DMS79 treated with DMSO at 0.1 percent for 48 hours (cell line): ENCODE measurements at places on chromosomes 13 and 19.
A peak's percentile ranks its signal among the peaks of the same experiment; 100 is the strongest.

GRCh38 chr13:48571126-48571913, 38.4 kb upstream of the RCBTB2 start:
- DNase-seq: no peak

GRCh38 chr13:37531049-37531448, 67.5 kb downstream of the POSTN start:
- no peak for DNase-seq

- DNase-seq: no peak
Measured at GRCh38 chr19:19077103-19077502, 13.3 kb downstream of the SLC25A42 start.

DNA sequence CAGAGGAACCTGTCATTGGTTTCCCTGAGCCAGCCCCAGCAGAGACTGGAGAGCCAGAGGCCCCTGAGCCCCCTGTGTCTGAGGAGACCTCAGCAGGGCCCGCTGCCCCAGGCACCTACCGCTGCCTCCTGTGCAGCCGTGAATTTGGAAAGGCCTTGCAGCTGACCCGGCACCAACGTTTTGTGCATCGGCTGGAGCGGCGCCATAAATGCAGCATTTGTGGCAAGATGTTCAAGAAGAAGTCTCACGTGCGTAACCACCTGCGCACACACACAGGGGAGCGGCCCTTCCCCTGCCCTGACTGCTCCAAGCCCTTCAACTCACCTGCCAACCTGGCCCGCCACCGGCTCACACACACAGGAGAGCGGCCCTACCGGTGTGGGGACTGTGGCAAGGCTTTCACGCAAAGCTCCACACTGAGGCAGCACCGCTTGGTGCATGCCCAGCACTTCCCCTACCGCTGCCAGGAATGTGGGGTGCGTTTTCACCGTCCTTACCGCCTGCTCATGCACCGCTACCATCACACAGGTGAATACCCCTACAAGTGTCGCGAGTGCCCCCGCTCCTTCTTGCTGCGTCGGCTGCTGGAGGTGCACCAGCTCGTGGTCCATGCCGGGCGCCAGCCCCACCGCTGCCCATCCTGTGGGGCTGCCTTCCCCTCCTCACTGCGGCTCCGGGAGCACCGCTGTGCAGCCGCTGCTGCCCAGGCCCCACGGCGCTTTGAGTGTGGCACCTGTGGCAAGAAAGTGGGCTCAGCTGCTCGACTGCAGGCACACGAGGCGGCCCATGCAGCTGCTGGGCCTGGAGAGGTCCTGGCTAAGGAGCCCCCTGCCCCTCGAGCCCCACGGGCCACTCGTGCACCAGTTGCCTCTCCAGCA, 4.2 kb downstream of the ZNF574 start:
- DNase-seq: no peak

DNA sequence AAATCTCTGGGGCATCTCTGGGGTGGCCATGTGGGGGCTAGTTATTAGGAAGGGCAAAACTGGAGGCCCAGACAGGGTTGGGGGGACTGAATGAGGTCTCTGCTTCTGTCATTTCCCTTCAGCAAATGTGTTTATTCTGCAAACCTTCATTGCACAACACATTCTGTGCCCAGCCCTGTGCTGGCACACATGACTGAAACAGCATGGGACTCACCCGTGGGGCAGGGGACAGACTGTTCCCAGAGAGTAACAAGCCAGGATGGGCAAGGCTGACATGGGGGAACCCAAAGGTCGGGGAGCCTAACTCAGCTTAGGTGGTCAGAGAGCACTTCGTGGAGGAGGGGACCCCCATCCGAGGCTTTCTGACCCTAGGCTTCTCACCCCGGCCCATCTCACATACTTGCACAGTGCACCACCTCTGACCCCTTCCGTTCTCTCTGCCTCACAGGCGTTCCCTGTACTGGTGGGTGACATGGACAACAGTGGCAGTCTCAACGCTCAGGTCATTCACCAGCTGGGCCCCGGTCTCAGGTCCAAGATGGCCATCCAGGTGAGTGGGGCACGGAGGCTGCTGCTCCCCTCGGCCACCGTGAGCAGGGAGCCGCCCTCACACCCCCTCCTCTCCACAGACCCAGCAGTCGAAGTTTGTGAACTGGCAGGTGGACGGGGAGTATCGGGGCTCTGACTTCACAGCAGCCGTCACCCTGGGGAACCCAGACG, 2.4 kb downstream of the TOMM40 start:
- no peak for DNase-seq

- DNase-seq: no peak
Measured at GRCh38 chr19:33465371-33465770, 56.2 kb downstream of the PEPD start.

- no peak for DNase-seq
Measured at GRCh38 chr19:51901860-51902259, 3.0 kb downstream of the ZNF649 start.

- no peak for DNase-seq
Measured at GRCh38 chr19:1624458-1624857, 19.2 kb upstream of the UQCR11 start.

DNA sequence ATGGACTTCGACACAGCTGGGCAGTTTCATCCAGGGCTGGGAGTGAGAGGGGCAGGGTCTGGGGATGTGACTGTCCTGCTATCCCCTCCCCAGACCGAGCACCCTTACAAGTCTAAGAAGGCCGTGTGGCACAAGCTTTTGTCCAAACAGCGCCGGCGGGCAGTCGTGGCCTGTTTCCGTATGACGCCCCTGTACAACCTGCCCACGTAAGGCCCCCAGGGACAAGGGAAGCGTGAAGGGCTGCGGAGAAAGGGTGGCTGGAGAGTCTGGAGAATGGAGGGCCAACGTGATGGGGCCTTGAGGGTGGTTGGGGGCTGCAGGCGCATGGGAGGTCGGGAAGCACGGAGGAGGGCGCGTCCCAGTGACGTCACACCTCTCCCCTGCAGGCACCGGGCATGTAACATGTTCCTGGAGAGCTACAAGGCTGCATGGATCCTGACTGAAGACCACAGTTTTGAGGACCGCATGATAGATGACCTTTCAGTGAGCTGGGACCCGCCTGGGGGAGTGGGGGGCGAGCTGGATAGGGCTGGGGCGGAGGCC, 89.5 kb downstream of the MAP4K1 start:
- no peak for DNase-seq

DNA sequence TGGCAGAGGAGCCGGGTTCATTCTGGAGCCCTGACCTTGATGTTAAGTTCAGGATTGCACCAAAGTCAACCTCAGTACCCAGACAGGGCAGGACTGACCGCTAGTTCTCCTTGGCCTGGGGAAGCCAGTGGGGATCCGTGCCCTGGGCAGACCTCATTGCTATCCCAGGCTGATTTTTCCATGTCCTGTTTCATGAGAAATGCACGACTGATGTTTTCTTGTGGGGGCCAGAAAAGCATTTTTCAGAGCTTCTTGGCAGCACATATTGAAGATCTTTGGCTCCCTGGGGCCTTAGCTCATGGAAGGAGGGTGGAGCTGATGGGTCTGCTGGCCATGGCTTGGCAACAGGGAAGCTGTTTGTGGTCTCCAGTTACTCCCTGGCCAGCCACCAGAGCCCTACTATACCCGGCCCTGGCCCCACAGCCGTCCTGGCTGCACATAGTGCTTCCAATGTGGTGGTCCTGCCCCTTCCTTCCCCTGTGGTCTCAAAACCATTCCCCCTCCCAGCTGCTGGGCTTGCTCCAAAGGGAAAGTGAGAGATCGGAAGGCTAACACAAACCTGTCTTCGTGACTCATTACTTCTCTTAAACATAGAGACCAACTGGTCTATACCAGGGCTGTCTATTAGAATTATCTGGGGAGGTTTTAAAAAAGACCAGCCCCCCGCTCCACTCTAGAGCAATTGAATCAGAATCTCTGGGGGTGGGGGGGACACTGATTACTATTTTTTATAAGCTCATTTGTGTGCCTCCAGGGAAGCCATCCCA, 11.2 kb downstream of the IL17D start:
- DNase-seq: no peak

GRCh38 chr19:5338656-5339197, 1.9 kb downstream of the PTPRS start:
- peak; percentile 46 for DNase-seq

GRCh38 chr13:44698066-44698465, 121.9 kb upstream of the TSC22D1 start:
- DNase-seq: no peak

DNA sequence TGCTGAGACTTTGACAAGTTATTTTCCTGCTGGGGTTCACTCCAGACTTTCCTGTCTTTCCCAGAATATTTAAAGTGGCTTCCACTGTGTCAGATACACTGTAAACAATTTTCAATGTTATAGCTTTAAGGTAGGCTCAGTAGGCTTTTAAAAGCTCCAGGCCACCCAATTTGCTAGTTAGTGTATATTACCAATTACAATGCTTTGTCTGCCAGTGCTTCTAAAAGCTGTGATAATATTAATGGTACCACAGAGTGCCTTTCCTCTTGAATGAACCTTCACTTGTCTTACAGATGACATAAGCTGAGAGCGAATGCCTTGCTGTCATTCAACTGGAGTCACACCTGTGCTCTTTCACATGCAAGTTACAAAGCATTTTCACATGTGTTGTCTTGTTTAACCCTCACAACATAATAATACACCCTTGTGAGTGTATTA, 239.7 kb upstream of the HTR2A start:
- DNase-seq: no peak

GRCh38 chr13:66266348-66266747, 963.8 kb downstream of the PCDH9 start:
- DNase-seq: no peak

GRCh38 chr19:9040131-9040530, 29.9 kb upstream of the MUC16 start:
- DNase-seq: no peak

DNA sequence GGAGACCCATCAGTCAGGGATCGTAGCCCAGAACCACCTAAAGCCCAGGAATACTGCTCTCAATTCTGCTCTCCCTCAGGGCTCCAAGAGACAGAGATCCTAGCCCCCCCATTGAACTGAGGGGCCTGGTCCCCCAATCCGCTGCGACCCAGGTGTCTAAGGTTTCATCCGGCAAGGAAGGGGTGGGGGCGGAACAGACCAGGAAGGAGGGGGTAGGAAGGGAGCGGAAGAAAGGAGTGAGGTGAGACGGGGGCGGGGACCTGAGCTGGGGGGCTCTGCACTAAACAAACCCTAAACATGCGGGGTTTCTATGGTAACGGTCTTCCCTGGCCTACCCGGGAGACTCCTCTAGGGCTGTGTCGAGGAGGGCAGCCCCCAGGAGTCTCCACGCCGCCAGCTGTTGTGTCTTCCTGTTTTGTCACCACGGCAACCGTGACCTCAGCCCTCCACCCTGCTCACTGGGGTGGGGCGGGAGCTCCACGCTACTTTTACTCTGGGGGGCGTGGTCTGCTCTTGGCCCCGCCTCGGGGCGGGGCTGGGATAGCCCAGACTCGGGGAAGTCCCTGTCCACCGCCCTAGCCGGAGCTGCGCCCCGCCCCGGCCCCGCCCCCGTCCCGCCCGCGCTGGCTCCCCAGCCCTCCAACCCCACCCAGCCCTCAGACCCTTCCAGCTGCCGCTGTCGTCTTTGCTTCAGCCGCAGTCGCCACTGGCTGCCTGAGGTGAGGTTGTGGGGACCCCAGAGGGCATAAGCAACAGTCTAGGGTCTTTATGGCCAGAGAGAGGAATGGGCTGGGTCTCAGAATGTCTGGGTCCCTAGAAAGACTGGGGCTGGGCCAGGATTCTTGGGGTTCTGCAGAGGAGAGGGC, at the start of gene MYADM:
MYADM (plus strand) TSS at position 659 of the 866 bp plus-strand sequence. CDS start 5,647 bp downstream, outside the sequence.
- DNase-seq: peak; percentile 94

GRCh38 chr19:14412324-14412995, 6.7 kb downstream of the DDX39A start:
- DNase-seq: no peak

- DNase-seq: no peak
Measured at GRCh38 chr13:108225440-108225839, 7.2 kb downstream of the ABHD13 start.

- DNase-seq: no peak
Measured at GRCh38 chr13:50158385-50159165, 143.3 kb downstream of the KCNRG start.

DNA sequence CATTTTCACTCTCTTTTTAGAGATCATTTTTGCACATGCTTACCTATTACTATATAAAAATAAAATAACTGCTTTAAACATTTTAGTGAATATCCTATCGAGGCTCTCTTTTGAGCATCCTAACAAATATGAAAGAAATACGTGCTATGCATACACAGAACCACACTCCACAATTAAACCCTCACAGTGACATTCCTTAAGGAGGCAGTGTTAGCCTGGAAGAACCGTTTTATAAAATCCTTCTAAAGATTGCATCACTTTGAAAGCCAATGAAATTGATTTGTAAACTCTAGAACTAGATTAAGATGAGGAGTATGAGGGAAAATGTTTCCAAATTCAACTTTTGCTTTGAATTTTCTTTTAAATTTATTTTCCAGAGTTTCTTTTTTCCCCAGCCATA, 11.1 kb upstream of the ENOX1 start:
- no peak for DNase-seq

DNA sequence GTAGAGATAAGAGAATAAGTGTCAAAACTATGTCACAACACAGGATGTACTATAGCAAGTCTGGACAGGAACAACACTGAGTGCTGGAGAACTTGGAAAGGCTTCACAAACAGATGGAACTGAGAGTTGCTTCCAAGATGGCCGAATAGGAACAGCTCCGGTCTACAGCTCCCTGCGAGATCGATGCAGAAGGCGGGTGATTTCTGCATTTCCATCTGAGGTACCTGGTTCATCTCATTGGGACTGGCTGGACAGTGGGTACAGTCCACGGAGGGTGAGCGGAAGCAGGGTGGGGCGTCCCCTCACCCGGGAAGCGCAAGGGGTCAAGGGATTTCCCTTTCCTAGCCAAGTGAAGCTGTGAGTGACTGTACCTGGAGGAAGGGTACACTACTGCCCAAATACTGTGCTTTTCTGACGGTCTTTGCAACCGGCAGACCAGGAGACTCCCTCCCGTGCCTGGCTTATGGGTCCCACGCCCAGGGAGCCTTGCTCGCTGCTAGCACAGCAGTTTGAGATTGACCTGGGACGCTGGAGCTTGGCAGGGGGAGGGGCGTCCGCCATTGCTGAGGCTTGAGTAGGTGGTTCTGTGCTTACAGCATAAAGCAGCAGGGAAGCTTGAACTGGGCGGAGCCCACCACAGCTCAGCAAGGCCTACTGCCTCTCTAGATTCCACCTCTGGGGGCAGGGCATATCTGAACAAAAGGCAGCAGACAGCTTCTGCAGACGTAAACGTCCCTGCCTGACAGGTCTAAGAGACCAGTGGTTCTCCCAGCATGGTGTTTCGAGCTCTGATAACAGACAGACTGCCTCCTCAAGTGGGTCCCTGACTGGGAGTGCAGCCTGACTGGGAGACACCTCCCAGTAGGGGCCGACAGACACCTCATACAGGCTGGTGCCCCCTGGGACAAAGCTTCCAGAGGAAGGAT, 46.0 kb downstream of the USP12 start:
- DNase-seq: no peak

- DNase-seq: no peak
Measured at GRCh38 chr13:47046706-47047105, 149.9 kb upstream of the HTR2A start.

- DNase-seq: no peak
Measured at GRCh38 chr19:6340493-6341201, 7.2 kb upstream of the ACER1 start.
